ENCODE measurements at places on chromosomes 1 and 21. TPM values are rescaled to one million over a fixed set of nuclear protein-coding genes. Genes with fewer than 3 reads are reported as not detected.

The PIGV gene
- 28.3 TPM for total RNA-seq

The DUSP23 gene
- 74.9 TPM for total RNA-seq

The SPRR1A gene
- not detected for total RNA-seq

The VPS26C gene
- 56.2 TPM for total RNA-seq

The RBP7 gene
- 1.1 TPM for total RNA-seq

The JUN gene
- total RNA-seq, result 37.1 TPM

The GNG4 gene
- total RNA-seq, result 31.6 TPM

The LCA5L gene
- total RNA-seq, result 0.17 TPM

The ZBED6 gene
- total RNA-seq, result 3.6 TPM

The SSR2 gene
- total RNA-seq, result 445 TPM

The S100A1 gene
- total RNA-seq, result 0.63 TPM

The TRIM58 gene
- total RNA-seq, result 0.04 TPM

The C1orf74 gene
- 5.9 TPM for total RNA-seq

The RBM34 gene
- 101 TPM for total RNA-seq

The SLC19A2 gene
- 28.9 TPM for total RNA-seq

Data from H7 (cell line).